NCI-H1436 (cell line): ENCODE measurements at places on chromosomes 11 and 22.

GRCh38 chr11:47916361-47916841 lies 64.0 kb upstream of the PTPRJ start:
- DNase-seq = no peak

DNA sequence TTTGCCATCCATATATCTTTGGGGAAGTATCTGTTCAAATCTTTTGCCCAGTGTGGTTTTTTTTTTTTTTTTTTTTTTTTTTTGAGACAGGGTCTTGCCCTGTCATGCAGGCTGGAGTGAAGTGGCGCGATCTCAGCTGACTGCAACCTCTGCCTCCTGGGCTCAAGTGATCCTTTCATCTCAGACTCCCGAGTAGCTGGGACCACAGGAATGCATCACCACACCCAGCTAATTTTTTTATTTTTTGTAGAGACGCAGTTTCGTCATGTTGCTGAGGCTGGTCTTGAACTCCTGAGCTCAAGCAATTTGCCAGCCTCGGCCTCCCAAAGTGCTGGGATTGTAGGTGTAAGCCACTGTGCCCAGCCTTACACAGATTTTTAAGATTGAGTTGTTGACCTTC lies 4.8 kb upstream of the FAM118A start:
- DNase-seq = no peak

DNA sequence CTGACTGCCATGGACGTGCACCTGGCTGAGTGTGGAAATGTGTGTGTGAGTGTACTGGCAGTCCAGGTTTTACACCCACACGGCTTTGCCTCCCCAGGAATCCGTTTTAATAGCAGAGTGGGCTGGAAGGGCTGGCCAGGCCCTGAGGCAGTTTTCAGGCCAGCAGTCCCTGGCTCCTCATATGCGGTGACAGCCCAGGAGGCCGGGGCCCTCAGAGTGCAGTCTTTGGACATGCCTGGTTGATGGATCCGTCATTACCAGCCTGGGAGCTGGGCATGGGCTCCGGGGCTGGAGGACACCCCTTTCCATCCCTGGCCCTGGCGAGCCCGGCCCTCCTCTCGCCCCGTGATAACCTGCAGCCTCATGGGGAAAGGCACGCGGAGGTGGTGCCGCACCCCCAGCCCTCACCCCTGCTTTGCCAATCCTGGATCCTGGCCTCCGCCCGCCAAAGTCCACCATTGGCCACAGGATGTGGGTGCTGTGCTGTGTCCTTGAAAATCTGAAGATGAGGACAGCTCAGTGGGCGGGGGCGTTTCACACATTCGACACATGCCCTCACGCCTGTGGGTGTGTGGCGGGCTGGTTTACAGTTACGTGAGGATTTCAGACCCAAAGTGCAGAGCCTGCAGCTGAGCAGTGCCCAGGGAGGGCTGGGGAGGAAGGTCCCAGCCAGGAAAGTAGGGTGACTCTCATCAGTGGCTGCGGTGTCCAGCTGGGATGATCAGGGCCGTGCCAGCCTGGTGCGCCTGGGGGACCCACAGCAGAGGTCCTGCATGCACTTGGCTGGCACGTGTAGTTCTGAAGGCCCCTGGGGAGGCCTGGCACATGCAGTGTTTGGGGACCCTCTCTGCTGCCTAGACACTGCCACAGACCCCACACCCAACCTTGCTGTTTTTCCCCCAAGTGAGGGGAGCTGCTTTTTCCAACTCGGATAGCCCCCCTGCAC lies 55.1 kb downstream of the RTN4R start:
- no peak for DNase-seq

GRCh38 chr11:114566276-114566675 lies 6.6 kb upstream of the NXPE1 start:
- no peak for DNase-seq

DNA sequence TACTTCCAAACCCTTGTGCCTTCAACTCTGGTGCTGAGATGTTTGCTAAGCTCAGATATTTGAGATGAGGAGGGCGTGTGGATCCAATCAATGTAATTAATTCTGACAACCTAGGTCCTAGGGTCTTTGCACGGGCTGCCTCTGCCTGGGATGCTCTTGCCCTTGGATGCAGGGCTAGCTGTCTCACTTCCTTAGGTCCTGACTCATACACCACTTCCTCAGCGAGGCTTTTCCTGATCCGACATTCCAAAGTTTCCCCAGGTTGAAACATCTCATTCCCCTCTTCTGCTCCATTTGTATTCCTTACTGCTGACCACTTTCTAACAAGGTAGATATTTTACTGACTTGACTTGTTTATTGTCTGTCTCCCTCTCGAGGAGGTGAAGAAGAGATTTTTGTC lies 43.0 kb upstream of the NTM start:
- DNase-seq = no peak

DNA sequence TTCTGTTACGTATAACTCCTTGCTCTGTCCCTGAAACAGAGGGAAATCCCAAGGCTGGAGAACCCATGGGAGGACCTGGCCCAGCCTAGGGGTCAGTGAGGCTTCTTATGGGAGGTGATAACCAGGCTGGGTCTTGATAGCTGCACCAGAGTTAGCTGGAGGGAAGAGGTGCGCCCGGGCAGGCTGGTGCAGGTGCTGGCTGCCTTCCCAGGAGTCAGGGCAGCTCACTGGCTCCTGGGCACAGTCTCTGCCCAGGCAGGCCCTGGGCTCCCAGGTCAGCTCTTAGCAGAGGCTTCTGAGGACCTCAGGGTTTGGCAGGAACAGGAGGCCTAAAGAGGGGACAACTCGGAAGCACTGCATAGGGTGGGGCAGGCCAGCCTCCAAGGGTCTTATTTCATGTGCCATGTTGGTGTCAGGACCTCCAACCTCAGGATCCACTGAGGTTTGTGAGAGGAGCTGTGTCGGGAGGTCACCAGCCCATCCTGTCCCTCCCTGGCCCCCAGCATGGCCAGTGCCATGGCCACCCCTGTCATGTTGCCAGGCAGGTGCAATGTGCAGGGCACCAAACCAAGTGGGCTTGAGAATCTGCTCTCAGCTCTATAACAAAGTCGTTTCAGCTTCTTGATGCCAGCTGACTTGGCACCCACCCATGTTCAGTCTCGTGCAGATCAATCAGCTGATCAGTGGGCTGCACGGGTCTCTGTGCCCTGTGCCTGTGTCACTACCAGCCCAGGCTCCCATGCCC lies 20.5 kb upstream of the CELSR1 start:
- DNase-seq = no peak

GRCh38 chr11:129268371-129268770 lies 76.2 kb upstream of the ARHGAP32 start:
- DNase-seq = no peak
